Stimulated activated naive CD8-positive, alpha-beta T cell treated with anti-CD3 and anti-CD28 coated beads, Interleukin-15, amount 100 ng/mL, for 72 hours (primary cell): ENCODE measurements at places on chromosomes 6 and 20.

DNA sequence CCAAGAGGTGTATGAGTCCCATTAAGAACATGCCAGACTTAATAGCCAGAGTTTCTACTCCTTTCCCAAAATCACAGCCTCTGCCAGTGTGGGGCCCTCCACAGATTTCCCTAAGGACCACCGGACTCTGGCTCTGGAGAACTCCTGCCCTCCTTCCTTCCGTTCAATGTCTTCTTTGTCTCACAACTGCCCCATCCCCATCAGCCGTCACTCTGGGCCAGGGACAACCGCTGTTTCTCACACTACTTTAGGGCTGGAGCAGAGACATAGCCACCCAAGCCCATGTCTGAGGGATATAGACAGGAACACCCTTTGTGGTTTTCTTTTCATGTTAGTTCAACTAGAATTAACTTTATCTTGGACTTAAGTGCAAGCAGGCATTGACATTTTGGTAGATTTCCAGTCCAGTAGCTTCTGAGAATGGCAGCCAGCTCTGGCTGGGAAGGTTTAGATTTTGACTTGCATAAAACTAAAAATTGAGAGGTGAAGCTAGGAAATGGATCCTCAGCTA lies 6.7 kb upstream of the ACSS1 start:
- DNase-seq = no peak

DNA sequence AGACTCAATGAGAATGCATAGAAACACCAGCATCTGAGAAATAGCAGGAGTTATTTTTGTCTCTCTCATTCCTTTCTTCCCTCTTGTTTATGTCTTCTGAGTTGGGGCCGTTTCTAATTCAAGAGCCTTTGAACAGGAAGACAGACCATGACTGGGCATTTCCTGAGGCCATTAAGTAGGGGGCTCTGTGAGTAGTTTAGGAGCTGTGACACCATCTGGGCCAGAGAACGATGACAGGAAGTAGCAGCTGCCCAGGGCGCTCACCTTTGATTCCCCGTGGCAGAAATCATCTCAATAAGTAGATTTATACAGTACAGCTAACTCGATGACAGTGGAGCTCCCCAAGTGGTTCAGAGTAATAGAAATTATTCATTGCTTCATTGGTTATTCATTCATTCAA lies 298.4 kb upstream of the PLN start:
- no peak for DNase-seq

GRCh38 chr6:95087394-95088097 lies 489.8 kb upstream of the MANEA start:
- no peak for DNase-seq

- no peak for DNase-seq
Measured at GRCh38 chr20:57310821-57311514, 18.6 kb upstream of the SPO11 start.

- DNase-seq = no peak
Measured at GRCh38 chr6:10531503-10531902, 10.4 kb downstream of the GCNT2 start.

DNA sequence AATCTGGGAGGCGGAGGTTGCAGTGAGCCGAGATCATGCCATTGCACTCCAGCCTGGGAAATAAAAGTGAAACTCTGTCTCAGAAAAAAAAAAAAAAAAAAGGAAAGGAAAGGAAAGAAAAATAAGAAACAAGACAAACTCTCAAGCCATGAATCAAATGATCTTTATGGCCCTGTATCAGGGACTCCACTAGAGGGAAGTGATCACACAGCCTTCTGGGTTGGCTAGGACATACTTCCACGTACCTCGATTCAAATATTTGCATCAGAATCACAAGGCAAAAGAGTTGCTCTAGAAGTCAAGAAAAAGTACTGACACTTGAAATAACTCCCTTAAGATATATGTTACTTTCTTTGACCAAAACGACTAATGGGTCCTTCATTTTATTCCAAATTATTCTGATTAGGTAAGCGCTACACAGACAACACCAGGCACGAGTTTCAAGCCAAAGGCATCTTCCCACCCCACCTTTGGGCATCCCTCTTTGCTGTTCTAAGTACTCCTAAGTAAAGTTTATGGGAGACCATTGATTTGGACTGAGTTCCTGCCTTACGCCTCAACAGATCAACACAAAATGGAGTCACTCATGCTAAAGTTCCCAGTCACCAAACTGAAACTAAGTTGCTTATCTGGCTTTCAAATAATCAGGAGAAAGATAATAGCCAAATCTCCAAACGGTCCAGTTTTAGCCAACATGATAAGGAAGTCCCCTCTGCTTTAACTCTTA lies 77.5 kb upstream of the NT5E start:
- no peak for DNase-seq

DNA sequence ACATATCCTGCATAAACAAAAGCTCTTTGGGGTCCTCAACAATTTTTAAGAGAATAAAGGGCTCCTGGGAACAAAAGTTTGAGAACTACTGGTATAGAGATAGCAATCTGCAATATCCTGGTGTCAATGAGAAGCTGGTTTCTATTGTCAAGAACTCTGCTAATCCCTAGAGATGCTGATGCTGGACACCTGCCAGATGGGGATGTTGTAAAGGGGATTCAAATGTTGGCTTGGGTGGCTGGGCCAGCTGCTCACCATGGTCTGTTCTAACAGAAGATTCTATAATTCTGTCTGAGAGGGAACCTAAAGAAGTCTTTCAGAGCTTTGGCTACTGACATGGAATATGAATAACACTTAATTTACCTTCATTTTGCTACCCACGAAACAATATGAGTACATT lies 137.8 kb downstream of the BTBD9 start:
- no peak for DNase-seq

GRCh38 chr6:56790414-56790813 lies 147.7 kb upstream of the DST start:
- no peak for DNase-seq

DNA sequence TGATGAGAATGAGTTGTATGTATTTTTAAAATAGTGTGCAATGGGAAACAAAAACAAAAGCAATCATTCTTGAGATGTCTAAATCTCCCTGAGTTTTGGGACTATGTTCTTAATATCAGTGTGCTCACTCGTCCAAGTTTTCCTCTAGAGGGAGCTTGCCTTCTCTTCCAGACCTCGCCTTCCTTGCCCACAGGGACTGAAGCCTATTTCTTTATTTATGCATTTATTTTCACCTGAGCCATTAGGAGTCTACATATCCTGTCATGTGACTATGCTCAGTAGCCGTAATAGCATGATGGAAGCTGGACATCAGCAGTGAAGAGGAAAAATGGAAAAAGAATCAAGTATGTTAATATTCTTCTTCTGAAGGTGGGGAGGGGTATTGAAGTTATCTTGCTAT lies 131.2 kb downstream of the SH3BGRL2 start:
- DNase-seq = no peak

DNA sequence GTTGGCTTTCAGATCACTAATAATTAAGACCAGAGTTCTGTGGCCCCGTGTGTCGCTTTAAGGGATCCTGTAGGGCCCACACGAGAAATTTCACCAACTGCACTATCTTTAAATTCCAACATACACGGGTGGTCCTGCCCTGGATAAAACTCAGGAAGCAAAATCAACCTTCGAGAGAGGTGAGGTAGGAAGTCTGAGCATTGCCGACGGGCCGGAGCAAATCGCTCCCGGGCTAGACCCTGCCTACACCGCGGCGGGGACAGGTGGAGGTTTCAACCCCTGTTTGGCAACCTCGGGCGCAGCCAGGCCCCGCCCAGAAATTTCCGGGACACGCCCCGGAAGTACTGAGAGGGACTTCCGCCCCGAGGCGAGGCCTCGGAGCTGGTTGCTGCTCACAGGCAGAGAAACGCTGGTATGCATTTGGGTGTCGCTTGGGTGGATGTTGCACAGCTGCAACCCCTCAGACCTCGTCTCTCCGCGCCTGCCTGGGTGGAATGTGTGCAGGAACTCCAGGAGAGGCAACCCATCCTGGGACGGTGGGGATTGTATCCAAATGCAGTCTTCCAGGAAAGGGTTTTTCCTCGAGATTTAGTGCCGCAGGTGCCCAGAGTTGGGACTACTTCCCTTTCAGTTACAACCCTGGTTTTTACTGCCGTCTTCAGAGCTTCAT lies 19.9 kb downstream of the ZKSCAN8 start:
- peak; percentile 90 for DNase-seq
